CD4-positive, alpha-beta T cell (primary cell): ENCODE measurements at places on chromosomes 3 and 15.
A peak's percentile ranks its signal among the peaks of the same experiment; 100 is the strongest.

DNA sequence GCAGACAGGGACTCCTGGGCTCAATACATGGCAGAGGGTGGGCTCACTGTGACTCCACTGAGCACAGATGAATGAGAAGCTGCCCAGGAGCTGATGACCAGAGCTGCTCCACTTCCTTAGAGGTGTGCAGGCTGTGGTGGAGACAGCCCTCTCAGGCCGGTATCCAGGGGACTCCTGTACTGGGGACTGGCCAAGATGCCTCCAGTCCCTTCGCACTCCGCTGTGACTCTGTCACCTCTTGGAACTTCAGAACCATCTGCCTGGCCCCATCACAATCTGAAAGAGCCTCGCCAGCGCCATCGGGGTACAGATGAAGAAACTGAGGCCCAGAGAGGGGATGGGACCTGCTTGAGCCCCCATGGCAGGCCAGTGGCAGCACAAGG, 111.2 kb downstream of the ETFA start:
- no peak for DNase-seq

DNA sequence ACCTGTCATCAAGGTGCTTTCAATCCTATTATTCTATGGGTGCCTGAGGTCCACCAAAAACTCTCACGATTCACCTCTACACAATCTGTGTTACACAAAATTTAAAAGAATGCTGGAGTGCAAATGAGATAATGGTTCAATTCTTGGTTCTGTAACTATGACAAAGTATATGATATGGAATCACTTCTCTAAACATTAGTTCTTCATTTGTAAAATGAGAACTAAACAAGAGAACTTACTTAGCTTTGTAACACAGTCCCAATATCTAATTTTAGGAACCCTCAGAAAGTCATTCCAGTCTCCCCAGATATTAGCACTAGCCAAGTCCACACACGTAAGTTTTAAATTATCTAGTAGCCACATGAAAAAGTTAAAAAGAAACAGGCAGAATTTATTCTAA, 111.5 kb downstream of the TBL1XR1 start:
- DNase-seq, result no peak

DNA sequence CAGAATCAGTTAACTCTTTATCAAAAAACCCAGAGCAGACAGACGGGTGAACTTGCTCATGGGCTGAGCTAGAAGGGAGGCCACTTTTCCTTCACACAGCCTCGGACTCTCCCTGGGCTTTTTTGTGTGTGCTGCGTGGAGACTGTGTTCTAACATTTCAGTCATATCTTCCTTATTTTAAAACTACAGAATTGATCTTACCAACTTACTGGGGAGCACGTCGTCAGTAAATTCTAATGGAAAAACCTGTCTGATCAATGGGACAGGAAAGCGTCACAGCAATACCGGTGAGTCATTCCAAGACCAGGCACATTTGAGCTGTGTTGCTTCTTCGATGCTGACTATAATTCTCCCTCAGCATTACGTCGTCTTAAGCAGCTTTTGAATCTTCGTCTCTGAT, 145.1 kb downstream of the LPP start:
- no peak for DNase-seq

DNA sequence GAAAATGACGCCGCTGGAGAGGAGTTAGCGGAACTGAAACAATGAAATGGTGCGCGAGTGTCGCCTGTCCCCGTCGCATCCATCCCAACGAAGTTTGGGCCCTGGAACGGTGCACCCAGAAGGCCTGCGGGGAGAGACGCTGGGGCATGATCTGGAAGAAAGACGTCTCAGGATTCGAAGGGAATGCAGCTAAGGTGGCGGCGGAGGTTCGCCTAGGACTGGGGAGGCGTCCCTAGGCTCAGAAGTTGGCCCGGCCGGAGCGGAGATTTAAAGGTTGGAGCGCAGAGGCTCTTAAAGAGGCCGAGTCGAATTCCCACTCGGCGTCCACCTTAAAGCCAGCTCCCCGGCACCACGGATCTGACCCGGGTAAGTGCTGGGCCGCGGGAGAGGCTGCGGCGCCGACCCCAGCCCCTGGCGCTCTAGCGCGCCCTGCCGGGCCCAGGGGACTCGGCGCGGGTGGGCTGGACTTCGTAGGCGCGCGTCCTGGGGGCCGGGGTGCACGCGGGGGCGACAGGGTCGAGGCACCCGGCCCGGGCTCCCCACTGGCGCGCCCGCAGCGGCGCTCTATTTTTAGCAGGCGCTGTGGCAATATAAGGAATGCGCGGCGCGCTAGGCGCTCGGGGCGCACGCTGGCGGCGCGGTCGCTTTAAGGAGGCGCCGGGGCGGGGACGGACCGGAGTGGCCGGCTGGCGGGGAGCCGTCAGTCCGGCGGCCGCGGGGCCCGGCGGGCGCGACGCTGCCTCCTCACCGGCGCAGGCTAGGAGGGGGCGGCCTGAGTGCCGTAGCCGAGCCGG, at the start of gene MRAS:
MRAS (plus strand) TSS at position 620 of the 794 bp plus-strand sequence. CDS start 24,305 bp downstream, outside the sequence.
- DNase-seq, result peak; percentile 53
